HepG2 (cell line): ENCODE measurements at places on chromosomes 4 and X.

DNA sequence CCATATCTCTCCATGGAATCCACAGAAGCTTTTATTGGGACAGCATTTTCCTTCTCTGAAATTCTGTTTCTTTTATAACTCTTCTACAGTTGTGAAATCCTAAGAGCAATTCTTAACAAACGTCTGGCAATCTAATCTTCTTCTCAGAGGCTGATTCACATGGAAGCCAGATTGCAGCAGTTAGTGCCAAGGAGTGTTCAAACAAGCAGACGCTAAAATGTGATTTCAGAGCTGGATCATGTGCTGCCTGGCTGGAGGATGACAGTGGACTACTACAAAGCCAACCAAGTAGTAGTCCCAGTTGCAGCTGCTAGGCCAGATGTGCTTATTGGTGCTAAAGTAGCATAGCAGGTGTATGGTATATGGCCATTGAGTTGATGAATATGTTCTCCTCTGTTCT is 27.7 kb upstream of the GLRB start:
- no peak overlapping the region for H3K27ac ChIP-seq
- no peaks in the 10 kb centered on the region for H3K36me3 ChIP-seq
- no peaks in the 10 kb centered on the region for H3K4me1 ChIP-seq
- no peak overlapping the region for H3K4me3 ChIP-seq
- no peak for DNase-seq

- H3K27me3 ChIP-seq: no peaks in the 10 kb centered on the region; the same call in 2 of the 3 replicates
- H3K27ac ChIP-seq: no peak overlapping the region
- no peaks in the 10 kb centered on the region for H3K4me1 ChIP-seq
- H3K4me3 ChIP-seq: no peak overlapping the region
- H3K36me3 ChIP-seq: no peaks in the 10 kb centered on the region
Measured at GRCh38 chr4:16532240-16532970, 306.1 kb upstream of the TAPT1 start.

GRCh38 chrX:27276751-27277150 is 186.4 kb downstream of the PPP4R3C start:
- no peaks in the 10 kb centered on the region for H3K27me3 ChIP-seq
- H3K4me3 ChIP-seq: no peak overlapping the region
- H3K4me1 ChIP-seq: no peaks in the 10 kb centered on the region
- H3K27ac ChIP-seq: no peak overlapping the region

GRCh38 chr4:8359193-8359592 is 81.3 kb downstream of the ACOX3 start:
- no peak for DNase-seq
- no peaks in the 10 kb centered on the region for H3K27me3 ChIP-seq
- no peaks in the 10 kb centered on the region for H3K36me3 ChIP-seq
- H3K4me1 ChIP-seq: no peaks in the 10 kb centered on the region
- no peak overlapping the region for H3K27ac ChIP-seq
- no peak overlapping the region for H3K4me3 ChIP-seq

DNA sequence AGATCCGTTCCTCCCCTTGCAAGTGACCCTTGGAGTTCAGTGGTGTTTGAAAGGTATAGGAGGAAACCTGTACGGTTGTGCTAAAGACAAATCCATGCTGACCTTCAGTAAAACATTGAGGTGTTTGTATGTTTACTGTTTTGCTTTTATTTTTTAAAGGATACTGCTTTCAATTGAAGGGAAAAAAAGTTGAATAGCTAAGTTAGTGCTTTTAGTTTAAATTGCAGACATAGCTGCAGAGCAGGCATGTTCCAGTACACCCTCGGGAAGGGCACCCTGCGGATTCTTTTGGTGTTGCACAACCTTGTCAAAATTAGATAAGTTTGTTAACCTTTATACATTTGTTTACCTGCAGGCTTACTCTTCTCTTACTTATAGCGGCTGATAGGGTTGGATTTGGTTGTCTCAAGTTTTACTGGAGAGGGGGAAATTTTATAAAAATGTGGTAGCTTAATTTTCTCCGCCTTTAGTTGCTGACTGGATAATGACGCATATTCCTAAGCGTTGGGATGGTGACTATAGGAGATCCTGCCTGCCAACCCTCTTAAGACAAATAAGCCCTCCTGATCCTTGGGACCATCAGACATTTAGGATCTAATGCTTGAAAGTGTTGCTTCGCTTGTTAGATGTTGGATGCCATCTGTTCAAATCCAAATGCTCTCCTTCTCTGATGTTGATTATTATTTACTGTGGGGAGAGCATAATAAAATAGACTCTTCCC is 2.0 kb downstream of the RAPGEF2 start:
- no peaks in the 10 kb centered on the region for H3K36me3 ChIP-seq
- DNase-seq: peak; percentile 48
- H3K4me1 ChIP-seq: peaks cover 54% of the 10 kb centered on the region

- H3K36me3 ChIP-seq: no peaks in the 10 kb centered on the region
- H3K27me3 ChIP-seq: no peaks in the 10 kb centered on the region
- no peak overlapping the region for H3K4me3 ChIP-seq
- no peak overlapping the region for H3K27ac ChIP-seq
- 0 out of 2 replicates have a peak, but pooled peaks cover 6% of the 10 kb centered on the region for H3K4me1 ChIP-seq
Measured at GRCh38 chr4:139746431-139747171, 81.0 kb downstream of the MGST2 start.
